ENCODE measurements at places on chromosomes 4 and X.

DNA sequence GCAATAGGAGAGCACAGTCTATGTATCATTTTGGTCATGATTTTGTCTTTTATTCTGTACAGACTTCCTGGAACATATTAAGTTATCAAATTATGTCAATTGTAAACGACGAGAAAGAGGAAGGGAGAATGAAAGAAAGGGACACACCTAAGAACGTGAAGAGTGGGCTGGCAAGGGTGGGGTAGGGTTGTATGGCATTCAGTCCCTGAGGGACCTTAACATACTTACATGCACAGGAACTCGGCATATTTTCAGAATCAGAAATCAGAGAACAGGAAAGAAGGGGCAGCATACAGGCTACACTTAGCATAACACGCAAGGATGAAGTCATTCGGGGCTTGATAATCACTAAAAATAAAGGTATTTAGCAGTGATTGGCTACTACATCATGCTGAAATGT, 1375.0 kb upstream of the ADGRL3 start:
- DNase-seq, result no peak

DNA sequence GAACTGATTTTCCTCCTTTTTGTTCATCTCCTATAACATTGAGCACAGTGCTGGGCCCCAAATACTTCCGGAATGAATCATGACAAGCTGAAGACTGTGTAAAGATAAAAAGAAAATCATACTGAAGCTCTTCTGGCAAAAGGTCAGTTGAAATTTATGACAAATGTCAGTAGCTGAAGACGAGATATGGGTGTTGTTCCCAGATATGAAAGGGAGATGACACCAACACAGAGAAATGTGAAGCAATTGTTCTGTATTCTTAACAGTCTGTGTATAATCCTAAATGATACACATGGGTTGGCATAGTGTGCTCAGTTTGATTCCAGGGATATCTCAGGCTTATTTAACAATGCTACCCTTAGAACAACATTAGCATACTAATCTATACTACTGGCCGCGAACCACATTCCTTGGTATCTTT, 170.5 kb upstream of the PITX2 start:
- DNase-seq, result no peak

DNA sequence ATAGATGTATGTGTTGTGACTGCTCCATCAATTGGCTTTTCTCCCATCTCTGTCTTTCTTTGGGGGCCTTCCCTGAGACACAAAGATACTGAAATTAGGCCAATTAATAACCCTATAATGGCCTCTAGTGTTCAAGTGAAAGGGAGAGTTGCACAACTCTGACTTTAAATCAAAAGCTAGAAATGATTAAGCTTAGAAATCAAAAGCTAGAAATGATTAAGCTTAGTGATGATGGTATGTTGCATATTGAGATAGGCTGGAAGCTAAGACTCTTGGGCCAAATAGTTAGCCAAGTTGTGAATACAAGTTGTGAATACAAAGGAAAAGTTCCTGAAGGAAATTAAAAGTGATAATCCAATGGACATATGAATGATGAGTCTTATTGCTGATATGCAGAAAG, 452.9 kb upstream of the AGA start:
- DNase-seq, result no peak

DNA sequence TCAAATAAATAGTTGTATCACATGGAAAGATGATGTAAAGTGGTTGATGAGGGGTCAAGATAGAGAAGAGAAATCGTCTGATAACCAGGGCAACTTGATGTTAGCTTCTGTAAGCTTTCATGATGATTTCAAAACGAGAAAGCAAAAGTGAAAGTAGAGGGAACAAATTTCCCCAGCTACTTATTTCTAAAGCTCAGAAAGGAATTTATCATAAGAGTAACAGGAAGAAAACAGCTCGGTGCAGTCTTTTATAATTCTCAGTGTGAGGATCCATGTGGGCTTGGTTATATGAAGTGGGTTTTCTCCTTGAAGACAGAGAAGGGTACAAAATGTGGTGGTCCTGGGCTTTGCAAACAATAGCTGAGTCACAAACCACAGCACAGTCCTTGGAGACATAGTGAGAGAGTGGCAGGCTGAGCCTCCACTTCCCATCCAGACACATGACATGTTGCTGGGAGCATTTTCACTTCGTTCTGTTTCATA, 32.1 kb upstream of the GLRA2 start:
- DNase-seq, result no peak

DNA sequence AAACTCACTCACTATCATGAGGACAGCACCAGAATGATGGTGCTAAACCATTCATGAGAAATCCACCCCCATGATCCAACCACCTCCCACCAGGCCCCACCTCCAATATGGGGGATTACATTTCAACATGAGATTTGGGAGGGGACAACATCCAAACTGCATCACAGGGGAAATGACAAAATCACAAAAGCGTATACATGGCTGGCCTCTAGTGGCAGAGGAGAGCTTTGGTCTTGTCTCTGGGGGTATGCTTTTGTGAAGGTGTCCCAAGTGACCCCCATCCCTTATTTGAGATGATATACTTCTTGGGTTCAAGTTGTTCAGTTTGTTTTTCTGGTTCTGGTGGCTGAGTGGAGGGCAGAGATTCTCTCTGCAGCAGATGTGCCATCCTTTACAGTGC, 8.5 kb upstream of the SETD7 start:
- no peak for DNase-seq

DNA sequence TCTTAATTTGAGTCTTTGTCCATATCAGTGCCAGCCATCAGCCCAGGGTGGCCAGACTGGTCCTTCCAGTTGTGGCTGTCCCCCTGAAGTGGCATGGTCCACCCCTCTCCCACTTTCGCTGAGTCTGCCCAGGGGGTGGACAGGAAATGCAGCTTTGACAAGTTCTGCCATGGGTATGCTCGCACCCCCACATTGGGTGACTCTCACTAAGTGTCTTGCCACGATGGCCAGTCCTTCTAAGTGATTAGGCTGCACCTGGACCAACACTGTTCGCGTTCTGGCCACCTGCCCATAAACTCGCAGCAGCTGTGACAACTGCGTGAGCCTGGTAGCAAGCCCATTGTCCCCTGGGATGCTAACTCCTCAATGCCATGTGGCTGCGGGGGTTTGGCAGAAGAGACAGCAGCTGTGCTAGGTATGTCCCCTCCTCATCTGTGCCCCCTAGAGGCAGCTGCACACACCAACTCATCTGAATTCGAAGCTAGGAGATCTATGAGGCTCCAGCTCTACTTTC, 10.0 kb upstream of the LNX1 start:
- no peak for DNase-seq

- DNase-seq, result no peak
These were observed 9.5 kb downstream of the P2RY8 start for GRCh38 chrX:1527457-1527856.

DNA sequence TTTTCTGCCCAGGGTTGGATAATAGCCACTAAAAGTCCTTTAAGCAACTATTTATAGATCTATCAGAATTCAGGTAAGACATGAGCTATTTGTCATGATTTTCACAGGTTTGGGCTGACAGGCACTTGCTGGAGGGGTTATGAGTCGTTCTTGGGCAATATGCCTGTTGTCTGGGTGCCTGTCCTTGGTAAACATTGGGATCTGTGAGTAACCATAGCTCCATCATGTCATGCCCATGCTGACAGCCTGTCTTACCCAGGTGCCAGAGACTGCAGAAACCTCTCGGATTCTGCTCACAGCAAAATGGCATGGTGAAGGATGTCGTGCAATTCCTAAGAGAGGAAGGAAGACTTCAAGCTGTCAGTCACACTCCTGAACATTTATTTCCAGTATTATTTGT, 116.0 kb upstream of the PUDP start:
- no peak for DNase-seq

GRCh38 chr4:4474476-4474875, 67.4 kb downstream of the STX18 start:
- no peak for DNase-seq

DNA sequence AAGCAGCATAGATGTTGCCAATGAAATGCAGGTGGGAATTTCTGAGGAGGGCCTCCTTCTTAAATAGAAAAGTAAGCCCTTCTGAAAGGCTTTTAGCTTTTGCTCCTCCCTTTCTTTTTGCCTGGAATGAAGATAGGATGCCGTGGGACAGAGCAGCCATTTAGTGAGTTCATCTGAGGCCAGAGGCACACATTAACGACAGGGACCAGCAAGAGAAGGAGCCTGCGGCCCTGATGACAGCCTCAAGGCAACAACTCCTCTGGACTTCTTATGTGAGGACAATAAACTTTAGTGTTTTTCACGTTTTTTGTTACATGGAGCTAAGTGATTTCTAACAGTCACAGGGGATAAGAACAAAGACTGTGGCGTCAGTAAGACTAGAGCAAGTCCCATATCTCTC, 1.1 kb upstream of the BDH2 start:
- DNase-seq, result no peak

DNA sequence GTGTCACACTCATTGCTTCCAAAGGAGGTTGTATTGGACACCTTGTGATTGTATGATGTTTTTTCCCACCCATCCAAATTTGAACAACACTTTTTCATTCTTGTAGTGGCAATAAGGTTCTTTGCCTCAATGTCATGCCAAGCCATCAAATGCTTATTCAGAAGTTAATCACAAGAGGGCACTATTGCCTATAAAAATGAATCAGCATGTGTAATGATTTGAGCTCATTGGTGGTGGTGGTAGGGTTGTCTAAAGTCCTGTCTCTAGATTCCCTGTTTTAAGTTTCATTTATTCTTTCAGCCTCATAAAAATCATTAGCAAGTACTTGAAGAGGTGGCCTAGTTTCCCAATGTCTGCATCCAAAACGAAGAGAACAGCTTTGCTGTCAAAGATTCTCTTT, 37.0 kb downstream of the IRS4 start:
- DNase-seq, result no peak

- DNase-seq, result no peak
These were observed 321.0 kb upstream of the CXXC4 start for GRCh38 chr4:104815665-104816064.

DNA sequence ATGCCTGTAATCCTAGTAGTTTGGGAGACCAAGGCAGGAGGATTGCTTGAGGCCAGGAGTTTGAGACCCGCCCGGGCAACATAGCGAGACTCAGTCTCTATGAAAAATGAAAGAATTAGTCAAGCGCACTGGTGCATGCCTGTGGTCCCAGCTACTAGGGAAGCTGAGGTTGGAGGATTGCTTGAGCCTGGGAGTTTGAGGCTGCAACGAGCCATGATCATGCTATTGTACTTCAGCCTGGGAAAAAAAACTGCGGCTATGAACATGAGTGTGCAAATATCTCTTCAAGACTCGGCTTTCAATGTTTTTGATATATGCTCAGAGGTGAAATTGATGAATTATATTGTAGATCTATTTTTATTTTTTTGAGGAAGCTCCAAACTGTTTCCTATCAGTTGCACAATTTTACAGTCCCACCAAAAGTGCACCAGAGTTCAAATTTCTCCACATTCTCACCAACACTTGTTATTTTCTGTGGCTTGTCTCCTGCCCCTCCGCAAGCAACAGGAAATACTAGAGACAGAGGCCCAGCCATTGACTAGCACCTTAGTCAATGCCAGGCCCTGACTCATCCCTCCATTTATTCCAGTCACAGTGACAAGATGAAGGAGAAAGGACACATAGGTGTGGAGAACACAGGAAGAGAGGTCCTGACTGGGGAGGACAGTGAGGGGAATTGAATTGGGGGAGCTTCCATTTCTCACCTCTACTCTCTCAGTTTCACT, 33.1 kb upstream of the ZNF41 start:
- DNase-seq, result no peak

- DNase-seq, result no peak
These were observed 645 bp downstream of the APLN start for GRCh38 chrX:129653971-129654651.
